ENCODE measurements at places on chromosomes 1 and 21.

- no peak for DNase-seq
These were observed 77.7 kb downstream of the RHOU start for GRCh38 chr1:228812961-228813360.

- no peak for DNase-seq
These were observed 254.4 kb upstream of the GJB5 start for GRCh38 chr1:34500451-34500850.

GRCh38 chr1:177964336-177964735 is 5.5 kb downstream of the SEC16B start:
- no peak for DNase-seq

DNA sequence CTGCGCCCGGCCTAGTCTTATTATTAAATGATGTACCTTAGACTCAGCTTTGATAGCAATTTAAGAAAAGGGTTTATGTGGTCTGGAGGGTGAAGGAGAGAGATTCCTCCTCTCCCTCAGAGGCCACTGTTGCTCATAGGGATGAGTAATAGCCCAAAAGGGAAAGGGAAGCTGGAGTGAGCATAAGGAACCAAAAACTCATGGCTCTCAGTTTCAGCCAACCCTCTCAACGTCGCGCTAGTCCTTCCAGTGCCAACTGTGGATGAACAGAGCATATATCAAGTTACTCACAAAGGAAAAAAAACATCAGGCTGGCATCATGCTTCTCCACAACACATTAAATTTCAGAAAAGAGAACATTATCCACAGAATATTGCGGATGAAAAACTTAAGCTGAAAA is 8.3 kb upstream of the GPR89B start:
- no peak for DNase-seq

DNA sequence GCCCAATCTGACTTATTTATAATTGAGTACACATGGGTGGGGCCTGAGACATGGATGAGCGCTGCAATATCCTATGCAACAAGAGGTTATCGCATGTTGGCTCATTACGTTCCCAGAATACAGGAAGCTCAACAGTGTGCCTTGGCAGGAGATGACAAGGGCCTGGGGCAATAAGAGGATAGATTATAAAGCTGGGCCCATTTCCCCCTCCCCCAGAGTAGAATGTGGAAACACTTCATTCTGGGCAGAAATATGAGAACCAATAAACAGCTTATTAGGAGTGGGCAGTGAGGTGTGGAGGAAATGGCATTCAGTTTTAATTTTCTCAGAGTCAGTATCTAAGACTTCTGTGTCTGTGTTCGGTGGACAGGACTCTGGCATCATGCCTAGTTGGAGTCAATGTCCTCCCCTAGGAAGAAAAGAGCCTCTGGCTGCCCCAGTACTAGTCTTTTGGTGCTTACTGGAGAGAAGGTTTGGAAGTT is 92.8 kb downstream of the PIK3R3 start:
- no peak for DNase-seq

GRCh38 chr1:193498088-193498655 is 311.8 kb upstream of the B3GALT2 start:
- DNase-seq, result no peak

DNA sequence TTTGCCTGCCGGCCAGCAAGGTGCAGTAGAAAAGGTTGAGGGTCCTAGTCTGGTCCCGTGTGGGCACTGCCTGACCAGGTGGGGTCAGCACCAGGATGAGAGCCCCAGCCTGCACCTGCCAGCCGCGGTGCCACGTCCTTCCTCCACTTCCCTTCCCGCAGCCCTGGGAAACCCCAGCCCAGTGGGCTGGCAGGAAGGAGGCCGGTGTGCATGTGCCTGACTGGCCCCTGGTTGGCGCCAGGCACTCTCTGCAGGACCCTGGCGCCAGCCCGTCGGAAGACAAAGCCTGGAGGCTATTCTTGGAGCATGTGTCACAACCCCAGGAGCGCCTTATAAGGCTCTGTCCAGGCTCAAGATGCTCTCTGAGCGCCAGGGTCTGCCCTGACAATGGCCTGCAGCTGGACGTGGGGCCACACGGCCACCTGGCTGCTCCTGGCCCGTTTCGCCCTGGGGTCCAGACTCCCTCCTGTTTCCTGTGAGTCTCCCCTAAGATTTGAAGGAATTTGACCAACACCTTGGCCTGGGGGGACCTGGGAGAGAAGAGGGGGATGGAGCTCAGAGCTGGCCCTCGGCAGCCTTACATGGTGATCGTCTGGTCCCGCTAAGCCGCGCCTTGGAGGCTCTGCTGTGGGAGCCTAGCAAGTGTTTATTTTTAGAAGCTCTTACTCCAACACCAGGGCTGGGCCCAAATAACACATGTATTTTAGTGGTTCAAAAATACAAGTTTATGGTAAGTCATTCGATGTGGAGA is 31.9 kb upstream of the POFUT2 start:
- no peak for DNase-seq

GRCh38 chr1:21506804-21507203 is 2.4 kb upstream of the ALPL start:
- DNase-seq, result no peak

- DNase-seq, result no peak
These were observed 27.8 kb upstream of the FMO4 start for GRCh38 chr1:171286032-171286705.

DNA sequence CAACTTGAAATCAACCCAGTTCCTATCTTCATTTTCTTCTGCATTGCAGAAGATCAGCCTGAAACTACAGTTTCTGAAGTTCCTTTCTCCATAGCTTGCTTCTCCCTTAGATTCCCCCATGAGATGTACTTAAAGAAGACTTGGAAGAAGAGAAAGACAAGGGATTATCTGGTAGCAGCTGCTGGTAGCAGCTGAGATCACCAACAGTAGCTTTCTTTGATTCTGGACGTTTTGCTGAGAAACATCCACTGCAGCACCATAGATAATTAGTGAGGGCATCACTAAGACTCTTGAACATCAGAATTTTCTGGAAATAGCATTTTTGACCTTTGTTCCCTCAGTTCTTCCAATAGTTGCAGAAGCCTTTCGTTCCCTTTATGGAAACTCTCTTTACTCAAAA is 465 bp upstream of the CFHR3 start:
- DNase-seq, result no peak

- DNase-seq, result no peak
These were observed 88.8 kb upstream of the ETS2 start for GRCh38 chr21:38716942-38717341.

DNA sequence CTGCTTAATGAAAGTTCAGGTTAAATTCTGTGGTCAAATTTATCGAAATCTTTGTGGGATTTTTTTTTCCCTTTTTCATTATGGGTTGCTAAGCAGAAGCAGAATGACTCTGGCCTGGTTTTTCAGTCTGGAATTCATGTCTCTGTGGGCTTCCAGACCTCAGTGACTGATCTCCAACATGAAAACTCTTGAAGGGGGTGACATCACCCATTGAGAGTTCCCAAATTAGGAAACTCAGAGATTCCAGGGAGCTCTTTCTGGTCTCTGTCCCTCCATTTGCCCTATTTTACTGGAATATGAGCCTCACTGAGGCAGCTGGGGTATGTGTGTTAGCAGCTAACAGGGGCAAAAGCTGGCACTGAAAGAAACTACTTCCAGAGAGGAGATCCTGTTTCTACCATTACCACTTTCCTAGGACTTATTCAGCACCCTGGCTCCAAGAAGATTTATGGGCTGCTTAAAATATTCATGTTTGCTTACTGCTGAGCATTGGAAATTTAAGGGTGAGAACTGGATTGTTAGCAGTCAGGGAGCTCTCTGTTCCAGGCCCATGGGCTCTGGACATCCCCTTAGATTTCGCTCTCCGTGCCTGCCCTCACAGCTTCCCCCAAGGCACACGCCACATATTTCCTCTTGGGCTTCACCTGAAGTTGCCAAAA is 203.4 kb upstream of the SPAG17 start:
- DNase-seq, result no peak

DNA sequence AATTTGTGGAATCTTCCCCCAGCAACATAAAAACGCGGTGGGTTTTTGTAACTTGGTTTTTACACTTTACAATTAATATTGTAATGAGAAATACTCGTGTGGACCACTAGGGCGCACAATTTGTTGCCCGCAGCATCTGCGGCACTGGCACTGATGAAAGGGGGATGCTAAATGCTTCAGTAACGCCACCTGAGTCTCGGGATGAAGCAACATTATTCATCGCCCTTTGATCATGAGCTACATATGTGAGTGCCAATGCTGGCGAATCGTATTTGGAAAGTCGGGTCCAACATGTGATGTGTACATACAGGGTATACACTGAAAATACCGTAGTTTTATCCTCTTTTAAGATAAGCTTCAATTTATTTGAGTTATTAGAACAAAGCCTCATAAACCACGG is 34.2 kb upstream of the COX20 start:
- peak; percentile 25 for DNase-seq

DNA sequence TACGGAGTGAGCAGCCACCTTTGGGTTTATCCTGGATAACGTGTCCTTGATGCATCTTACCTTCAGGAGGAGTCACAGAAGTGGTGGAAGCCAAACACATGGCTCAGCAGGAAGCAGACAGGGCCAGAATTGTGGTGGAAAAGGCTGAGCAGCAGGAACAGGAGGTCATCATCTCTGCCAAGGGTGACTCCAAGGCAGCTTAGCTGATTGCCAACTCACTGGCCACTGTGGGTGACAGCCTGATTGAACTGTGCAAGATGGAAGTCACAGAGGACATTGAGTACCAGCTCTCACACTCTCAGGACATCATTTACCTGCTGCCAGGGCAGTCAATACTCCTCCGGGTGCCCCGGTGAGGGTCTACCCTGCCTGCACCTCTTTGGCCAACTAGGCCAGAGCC is 179.3 kb downstream of the FAF1 start:
- no peak for DNase-seq

- DNase-seq, result no peak
These were observed 461.8 kb upstream of the CXADR start for GRCh38 chr21:17051054-17051453.

DNA sequence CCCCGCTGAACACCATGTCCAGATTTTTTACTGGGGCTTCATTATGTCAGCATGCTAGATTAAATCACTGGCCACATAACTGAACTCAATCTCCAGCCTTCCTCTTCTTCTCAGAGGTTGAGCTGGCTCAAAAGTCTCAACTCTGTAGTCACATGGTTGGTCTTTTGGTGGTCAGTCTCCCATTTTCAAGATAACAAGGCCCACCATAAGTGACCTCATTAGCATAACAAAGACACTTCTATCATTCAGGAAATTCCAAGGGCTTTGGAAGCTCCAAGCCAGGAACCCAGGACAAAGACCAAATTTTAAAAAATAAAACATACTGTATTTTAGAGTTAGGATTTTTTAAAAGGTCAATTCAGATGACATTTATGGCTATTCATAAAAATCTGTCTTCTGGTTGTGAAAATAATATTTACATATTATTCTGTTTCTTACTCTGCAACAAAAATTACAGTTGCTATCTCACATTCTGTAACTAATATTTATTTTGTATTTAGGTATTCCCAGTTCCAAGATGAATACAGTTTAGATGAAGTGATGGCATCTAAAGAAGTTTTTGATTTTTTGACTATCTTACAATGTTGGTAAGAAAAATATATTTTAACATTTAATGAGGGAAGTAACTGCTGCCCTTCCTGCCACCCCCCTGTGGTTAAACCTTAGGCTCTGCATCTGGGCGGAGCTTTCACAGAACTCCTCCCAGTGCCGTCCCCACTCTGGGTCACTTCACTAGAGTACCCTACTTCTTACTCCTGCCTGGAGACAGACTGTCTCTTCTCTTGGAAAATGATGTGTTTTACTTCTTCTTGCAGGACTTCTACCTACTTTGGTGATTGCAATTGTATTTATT is 49.3 kb downstream of the SCP2 start:
- no peak for DNase-seq

DNA sequence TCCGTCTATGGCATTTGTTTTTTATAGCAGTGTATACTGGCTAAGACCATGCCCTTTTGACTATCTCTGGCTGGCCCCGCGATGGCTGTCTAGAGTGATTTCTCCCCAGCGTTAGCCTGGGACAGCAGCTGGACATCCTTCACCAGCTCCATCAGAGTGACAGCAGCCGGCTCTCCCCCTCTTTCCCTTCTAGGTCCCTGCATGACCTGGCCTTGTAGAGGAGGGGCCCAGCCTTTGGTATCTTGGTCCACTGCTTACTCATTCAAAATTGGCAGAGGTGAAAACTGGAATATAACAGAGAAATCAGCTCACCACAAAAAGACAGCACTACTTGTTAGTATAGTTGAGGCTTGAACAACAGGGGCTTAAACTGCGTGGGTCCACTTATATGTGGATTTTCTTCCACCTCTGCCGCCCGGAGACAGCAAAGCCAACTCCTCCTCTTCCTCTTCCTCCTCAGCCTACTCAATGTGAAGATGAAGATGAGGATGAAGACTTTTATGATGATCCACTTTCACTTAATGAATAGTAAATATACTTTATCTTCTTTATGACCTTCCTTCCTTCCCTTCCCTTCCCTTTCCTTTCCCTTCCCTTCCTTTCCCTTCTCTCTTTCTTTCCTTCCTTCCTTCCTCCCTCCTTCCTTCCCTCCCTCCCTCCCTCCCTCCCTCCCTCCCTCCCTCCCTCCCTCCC is 29.4 kb upstream of the B3GALNT2 start:
- DNase-seq, result no peak

- DNase-seq, result no peak
These were observed 132.1 kb downstream of the IGSF21 start for GRCh38 chr1:18239671-18240070.

DNA sequence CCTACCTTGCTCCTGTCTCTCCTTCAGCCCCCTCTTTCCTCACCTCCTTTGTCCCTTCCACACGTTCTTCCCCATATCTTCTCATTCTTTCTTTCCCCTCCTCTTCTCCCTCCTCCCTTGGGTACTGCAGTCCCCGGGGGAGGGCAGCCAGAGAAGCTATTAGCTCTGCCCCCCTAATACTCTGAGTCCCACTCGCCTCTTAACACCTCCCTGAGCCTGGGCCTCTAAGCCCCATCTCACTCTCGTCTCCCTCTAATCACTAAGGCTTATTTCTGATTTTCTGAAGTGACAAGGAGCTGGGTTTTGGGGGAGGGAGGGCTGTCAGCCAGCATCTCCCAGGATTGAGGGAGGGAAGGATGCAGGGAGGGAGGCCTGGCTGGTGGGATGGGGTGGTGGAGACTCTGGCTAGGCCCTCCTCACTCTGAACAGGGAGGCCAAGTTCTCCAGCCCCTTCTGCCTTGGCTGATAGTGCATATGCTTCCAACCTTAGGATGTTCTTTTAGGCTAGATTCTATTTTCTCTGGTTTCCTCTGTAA is 25.6 kb upstream of the DMBX1 start:
- DNase-seq, result no peak

DNA sequence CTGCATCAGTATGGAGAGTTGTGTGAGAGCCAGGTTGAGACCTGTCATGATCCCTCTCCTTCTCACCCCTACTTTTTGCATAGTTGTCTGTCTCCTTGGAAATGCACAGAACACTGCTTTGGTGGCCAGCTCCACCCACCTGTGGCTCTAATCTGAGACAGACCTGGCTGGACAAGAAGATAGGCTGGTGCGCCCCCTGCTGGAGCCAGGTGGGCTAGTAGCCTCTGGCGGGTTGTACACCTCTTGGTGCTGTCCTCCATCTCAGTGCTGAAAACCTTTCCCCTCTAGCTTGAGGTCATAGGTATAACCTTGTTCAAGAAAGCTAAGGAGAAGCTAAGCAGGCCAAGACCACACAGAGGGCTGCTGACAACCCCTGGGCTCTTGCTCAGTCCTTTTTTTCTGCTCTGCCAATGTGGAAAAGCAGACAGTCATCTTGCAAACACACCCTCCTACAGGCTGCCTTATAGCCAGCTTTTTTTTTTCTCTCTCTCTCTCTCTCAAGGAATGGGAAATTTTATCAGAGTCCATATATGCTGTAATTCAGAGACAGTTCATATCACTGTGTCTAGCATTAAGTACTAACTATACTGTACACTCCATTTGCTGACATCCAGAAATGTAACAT is 58.8 kb upstream of the SPATA6 start:
- peak; percentile 45 for DNase-seq

- DNase-seq, result no peak
These were observed 626 bp upstream of the HLCS start for GRCh38 chr21:36966821-36967768.

GRCh38 chr1:94795434-94795833 is 24.7 kb upstream of the SLC44A3 start:
- DNase-seq, result no peak
